ENCODE measurements at places on chromosomes 2 and 18.

- DNase-seq: no peak
Measured at GRCh38 chr18:14975431-14975830, 227.5 kb downstream of the ANKRD30B start.

GRCh38 chr18:3329872-3330271, 67.9 kb downstream of the MYL12B start:
- DNase-seq: no peak

DNA sequence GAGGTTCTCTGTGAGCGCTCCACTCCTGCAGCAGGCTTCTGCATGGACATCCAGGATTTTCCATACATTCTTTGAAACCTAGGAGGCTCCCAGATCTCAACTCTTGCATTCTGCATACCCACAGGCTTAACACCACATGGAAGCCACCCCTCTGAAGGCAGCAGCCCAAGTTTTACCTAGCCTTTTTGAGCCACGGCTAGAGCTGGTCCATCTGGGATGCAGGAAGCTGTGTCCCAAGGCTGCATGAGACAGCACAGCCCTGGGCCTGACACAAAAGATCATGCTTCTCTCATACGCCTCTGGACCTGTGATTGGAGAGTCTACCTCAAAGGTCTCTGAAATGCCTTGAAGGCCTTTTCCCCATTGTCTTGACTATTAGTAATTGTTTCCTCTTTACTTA, 53.6 kb upstream of the RPRM start:
- no peak for DNase-seq

DNA sequence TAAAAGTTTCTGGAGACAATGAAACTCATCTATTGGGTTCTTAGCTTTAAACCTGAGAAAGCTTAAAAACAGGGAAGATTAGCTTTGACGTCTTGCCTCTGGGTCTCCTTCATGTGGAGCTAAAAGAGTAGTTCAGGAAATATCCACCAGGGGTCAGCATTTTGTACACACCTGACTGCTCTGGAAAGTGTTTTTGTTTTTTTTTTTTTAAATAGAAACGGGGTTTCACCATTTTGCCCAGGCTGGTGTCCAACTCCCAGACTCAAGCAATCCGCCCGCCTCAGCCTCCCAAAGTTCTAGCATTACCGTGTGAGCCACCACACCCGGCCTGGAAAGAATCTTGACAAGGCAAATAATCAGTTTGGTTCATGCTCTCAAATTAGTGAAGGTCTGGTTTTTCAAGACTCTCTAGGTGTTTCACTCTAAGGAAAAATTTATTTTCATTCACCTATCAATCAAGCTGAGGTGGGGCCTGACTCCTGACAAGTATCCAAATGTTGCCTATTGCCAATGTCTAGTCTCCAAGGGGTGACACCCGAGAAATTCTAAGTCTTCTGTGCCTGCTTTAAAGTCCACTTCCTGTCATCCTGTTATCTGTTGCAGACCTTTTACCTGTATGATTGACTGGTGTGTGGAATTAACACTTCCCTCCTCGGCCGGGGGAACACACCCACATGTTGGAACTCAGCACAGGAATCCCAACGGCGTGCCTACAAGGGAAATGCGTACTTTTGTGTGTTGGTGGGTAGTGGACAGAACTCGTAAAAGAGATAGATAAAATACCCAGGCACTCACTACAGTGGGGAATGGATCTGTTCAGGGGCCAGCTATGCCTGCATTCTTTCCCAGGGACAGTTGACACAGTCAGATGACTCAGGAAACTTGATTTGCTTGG, 11.3 kb downstream of the IL1RN start:
- DNase-seq: no peak

DNA sequence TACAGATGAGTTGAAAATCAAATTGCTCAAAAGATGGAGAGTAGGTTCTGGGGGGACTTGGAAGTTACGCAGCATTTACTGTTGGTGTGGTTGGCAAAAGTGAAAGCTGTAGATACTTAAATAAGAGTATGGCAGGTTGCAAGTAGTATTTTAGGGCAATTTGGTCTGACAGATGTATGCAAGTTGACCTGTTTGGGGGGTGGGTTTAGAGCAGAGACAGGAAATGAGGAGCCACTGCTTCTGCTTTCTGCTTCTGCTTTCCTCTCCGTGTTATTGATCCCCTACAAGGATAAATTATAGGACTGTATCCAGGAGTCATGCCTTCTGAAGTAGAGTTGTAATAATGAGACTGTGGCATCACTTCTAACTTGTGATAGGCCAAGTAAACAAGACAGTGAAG, 71.2 kb downstream of the EPAS1 start:
- no peak for DNase-seq

GRCh38 chr18:24138409-24138788, 463 bp upstream of the CABYR start:
- DNase-seq: no peak

DNA sequence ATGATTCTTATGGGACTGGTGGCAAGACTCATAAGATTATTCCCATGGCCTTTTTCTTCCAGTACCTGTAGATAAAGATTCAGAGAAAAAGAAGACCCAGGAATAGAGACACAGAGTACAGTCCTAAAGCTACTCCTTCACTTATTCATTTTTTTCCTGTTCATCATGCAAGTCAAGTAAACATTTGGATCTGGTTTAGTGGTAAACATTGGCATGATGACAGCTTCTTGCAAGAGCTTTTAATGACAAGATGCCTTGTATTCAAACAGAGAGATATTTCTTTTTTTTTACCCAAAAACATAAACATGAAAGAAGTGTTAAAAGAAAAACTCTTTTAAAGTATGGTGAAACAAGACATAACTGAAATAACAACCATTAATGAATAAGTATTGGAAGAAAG, 20.2 kb downstream of the CXCR2 start:
- no peak for DNase-seq

DNA sequence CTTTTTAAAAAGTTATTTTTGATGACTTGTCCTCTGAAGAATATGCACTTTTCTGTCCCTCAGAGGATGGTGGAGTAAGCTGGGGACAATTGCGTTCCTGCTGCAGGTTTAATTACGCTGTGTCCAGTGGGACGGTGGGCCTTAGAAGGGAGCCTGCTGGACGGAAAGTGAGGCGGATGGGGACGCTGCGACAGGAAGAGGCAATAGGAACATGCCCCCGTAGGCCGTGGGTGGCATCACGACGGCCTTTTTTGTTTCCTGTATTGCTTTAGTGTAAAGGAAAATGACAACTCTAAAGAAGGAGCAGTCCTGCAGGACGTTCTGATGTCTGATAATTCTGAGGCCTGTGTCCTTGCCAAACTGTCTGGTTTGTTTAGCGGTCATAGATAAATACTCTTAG, 121.6 kb downstream of the NFATC1 start:
- DNase-seq: no peak

DNA sequence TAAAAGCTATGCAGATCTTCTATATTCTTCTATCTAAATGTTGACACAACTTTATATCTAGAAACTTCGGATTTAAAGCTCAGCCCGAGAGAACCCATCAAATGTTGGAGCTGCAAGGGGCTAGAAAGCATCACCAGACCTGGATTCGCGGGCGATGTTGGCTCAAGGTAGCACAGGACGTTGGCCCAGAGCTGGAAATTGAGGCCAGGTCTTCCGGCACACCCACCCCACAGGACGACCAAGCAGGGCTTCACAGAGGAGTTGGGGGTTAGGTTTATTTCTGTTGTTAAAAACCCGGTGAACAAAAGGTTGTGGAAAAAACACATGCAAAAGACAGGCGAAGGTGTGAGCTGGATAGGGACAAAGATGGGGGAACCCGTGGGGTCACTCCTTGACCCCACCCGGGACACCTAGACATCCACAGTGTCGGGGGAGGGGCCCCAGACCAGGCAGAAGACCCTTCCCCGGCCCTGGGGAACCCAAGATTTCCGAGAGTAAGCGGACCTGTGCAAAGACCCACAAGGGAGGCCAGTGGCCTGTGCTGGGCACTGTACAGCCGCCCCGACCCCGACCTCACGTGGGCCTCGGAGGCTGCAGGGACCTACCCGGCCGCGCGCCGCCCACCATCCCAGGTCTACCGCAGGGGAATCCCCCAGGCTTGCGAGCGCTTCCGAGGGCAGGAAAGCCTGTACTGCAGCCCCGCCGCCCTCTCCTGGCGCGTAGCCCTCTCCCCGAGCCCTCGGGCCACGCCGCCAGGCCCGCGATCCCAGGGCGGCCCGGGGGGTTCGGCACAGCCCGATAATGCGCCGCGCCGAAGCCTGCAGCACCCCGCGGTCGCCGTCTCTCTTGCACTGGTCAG, 1.8 kb upstream of the AGBL5 start:
- peak; percentile 51 for DNase-seq

All from stimulated activated CD4-positive, alpha-beta T cell treated with anti-CD3 and anti-CD28 coated beads, TNF-alpha, amount 100 ng/mL, for 4 hours (primary cell).